Central memory CD8-positive, alpha-beta T cell (primary cell): ENCODE measurements at places on chromosomes 3 and 15.

DNA sequence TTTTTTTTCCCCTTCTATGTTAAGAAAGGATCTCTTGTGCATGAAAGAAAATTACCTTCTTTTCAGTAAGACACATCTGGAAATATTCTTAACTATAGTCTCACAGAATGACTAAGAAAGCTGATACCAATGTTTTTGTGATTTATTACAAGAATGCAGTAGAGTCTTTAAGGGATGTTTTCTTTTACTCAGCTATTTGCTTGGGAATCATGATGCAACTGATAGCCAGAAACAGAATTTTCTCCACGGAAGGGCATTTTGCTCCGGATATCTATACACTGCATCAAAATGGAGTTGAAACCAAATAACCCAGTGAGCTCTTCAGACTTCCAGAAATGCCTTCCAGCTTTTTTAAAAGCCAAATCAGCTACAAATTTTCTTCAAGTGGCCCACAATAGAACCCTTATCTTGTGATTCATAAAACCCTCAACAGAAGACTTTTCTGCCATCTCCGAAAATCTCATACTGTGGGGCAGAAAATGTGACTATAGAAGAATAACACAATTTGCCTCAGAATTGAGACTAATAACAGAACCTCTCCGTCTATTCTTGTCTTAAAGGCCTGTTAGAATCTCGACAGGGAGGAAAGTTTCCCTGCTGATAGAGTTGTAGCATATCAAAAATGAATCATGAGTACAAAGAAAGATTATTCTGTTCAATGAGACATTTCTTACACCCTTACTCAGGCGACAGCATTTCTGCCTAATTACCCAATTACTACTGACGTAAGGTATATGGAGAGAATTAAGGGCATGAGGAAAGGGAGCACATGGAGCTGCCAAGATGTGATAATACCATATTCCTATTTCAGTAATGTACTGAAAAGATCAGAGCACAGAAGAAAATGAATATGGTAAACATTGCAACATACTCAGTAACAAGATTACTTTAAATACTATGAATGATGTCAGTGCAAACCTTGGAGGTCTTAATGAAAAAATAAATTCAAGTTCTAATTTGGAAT is 900.1 kb downstream of the ROBO1 start:
- no peaks in the 10 kb centered on the region for H3K27me3 ChIP-seq
- H3K4me3 ChIP-seq = no peak overlapping the region
- H3K36me3 ChIP-seq = no peaks in the 10 kb centered on the region
- no peak for DNase-seq
- no peaks in the 10 kb centered on the region for H3K4me1 ChIP-seq

GRCh38 chr3:29070959-29071634 is 209.8 kb upstream of the RBMS3 start:
- H3K4me1 ChIP-seq = no peaks in the 10 kb centered on the region
- no peak for DNase-seq
- H3K27ac ChIP-seq = no peak overlapping the region

DNA sequence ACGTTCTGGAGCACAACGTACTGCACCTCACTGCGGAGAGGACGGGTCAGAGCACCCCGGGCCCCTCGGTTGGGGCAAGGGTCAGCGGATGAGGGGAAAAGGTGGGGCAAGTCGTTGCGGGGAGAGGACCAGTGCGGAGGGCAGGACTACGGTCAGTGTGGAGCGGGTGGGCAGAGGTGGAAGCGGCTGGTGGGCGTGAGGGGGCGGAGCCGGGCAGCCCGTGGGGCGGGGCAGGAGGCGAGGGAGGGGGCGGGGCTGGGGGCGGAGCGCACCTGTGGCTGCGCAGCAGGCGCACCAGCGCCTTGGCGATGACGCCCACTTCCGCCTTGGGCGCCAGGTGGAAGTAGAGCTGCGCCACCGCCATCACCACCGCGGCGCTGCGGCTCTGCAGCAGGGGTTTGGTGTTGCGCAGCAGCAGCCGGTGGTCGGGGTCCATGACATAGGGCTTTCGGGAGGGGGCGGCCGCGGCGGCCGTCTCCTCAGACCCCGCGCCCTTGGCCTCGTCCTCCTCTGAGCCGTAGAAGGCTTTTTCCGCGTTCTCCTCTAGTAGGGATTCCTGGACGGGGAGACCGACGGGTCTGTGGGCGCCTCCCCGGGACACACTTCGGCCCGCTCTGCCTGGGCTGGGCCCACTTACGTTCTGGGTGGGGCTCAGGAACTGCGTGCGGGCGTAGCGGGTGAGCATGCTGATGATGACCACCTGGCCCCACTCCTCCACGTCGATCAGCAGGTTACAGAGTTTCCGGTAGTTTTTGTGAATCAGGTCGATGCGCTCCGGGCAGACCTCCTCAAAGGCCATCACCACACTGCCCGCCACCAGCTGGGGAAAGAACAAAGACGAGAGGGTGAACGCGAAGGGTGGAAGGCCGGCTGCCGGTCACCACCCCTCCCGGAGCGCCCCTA is 29.2 kb downstream of the AP3B2 start:
- peak overlapping the region; percentile 82 for H3K4me3 ChIP-seq
- H3K4me1 ChIP-seq = peaks cover 15% of the 10 kb centered on the region
- peak overlapping the region; percentile 90 for H3K27ac ChIP-seq
- peak; percentile 63 for DNase-seq

- H3K4me1 ChIP-seq = peaks cover 11% of the 10 kb centered on the region
- no peak for DNase-seq
- H3K27ac ChIP-seq = no peak overlapping the region
- H3K27me3 ChIP-seq = no peaks in the 10 kb centered on the region
- no peaks in the 10 kb centered on the region for H3K36me3 ChIP-seq
- H3K4me3 ChIP-seq = no peak overlapping the region
Measured at GRCh38 chr3:143736205-143736997, 111.9 kb downstream of the SLC9A9 start.

DNA sequence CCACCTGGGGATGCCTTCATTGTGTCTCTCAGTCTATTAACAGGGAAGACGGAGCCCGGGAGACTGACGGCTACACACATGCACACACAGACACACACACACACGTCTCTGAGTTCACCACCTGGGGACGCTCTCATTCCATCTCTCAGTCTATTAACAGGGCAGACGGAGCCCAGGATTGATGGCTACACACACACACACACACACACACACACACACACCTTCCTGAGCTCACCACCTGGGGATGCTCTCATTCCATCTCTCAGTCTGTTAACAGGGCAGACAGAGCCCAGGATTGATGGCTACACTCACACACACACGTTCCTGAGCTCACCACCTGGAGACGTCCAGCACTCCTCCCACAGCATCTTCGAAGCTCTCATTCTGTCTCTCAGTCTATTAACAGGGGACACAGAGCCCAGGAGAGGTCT is 143.9 kb downstream of the OR4M2 start:
- peak overlapping the region; percentile 9 for H3K4me3 ChIP-seq
- DNase-seq = no peak
- H3K27me3 ChIP-seq = no peaks in the 10 kb centered on the region
- H3K36me3 ChIP-seq = peaks cover 6% of the 10 kb centered on the region
- no peak overlapping the region for H3K27ac ChIP-seq

GRCh38 chr3:177835008-177835407 is 637.7 kb upstream of the TBL1XR1 start:
- no peak overlapping the region for H3K4me3 ChIP-seq
- no peaks in the 10 kb centered on the region for H3K36me3 ChIP-seq
- H3K27ac ChIP-seq = no peak overlapping the region
- H3K27me3 ChIP-seq = no peaks in the 10 kb centered on the region
- DNase-seq = no peak
